ENCODE measurements at places on chromosomes 13 and 19.

DNA sequence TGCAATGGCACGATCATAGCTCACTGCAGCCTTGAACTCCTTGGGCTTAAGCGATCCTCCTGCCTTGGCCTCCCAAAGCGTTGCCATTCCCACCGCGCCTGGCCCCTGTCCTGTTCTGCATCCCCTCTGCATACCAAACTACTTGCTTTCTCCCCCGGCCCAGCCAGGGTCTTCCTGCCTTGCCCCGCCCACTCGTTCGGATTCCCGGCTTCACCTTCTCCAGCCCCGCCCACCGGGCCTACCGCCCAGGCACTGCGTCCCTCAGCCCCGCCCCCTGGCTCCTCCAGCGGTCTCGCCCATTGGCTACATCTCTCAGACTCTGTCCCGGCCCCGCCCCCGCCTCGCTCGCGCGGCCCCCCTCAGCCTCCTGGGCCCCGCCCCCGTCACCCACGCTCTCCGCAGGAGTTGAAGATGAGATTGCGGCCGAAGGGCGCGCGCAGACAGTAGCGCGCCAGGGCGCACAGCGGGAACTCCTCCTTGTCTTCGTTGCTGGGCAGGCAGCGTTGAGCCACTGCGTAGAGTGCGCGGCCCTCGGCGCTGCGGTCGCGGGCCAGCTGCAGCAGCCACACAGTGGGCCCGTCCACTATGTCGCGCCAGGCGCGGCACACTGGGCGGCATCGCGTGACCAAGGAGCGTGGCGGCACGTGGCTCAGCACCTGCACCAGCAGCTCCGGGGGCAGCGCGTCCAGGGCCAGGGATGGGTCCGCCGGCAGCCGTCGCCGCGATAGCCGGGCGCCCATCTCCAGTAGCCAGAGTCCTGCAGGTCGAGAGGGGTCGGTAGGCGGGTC lies 19.0 kb downstream of the MRPS12 start:
- DNase-seq: peak; percentile 75

DNA sequence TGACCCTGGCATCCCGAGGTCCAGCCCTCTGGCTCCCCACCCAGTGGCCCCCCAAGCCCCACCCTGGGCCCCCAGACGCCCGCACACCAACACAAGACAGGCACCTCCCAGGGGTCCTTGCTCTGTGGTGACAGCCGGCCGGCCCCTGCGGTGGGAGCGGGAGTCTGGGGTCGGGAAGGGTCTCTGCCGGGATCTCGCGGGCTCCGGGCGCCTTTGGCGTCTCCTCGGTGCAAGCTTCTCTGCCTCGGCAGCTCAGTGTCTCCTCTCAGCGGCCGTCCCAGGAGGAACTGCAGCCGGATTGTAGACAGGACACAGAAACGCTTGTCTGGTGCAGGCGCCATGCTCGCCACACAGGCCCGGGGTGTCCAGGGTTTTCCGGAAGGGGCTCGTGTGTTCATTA lies 43.7 kb downstream of the TMEM255B start:
- no peak for DNase-seq

- no peak for DNase-seq
These were observed 1034.6 kb upstream of the PCDH9 start for GRCh38 chr13:68264692-68265091.

GRCh38 chr19:17454576-17455071 lies 6.1 kb downstream of the NXNL1 start:
- no peak for DNase-seq

- no peak for DNase-seq
These were observed 103.8 kb downstream of the LRCH1 start for GRCh38 chr13:46656786-46657185.

DNA sequence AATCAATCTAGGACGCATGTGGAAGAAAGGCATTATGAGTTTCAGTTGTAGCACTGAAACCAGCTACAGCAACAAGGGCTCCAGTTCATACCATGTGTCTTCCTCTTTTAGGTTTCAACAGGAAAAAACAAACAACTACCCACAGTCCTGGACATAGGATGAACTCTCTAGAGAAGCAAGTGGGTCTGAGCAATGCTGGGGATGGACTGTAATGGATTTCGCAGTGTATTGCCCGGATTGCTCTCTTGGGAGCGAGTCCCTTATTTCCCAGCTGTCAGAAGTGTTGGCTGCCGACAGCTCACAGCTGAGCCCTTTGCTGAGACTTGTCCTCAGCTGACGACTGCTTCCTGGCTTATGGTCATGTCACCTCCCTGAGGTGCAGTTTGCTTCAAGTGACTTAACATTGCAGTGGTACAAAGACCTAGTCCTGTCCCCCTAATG lies 12.1 kb upstream of the MYCBP2 start:
- no peak for DNase-seq

DNA sequence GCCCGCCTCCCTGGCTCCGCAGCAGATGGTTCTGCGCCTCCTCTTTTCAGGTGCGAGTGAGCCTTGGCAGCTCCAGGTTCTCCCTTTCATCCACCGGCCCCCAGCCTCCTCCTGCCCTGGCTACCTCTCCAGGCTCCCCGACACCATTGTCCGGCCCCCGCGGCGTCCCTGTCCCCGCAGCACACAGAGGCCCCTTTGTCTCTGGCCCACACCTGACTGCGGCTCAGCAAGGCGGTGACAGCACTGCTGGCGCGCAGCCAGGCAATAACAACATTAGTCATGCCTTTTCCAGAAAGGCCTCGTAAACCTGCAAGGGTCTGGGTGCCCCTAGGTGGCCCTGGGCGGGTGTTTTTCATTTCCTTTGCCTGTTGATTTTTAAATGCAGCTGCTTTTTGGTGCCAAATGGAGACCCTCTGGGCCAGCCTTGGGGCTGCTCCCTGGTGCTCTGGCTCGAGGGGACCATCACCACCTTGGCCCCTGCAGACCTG lies 73.2 kb upstream of the MEDAG start:
- no peak for DNase-seq

DNA sequence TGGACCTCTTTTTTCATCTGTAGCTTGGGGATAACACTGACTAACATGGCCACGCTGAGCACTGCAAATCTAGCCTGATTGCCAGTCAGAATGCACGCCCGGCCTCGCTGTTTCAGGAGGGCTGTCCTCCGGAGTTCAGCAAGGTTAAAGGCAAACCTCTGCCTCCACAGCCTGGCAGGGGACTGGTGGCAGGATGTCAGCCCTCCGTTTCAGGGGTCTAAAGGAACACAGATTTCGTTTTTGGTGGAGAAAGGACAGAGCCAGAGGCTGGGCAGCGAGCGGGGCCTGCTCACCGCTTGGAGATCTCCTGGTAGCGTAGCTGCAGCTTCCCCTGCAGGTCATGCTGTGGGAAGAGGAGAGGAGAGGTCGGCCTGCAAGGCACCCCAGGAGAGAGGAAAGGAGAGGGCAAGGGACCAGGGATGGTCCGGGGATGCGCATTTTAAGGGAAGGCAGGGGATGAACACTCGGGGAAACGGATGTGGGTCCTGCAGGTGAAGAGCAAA lies 560 bp downstream of the NDUFA7 start:
- DNase-seq: no peak

Data from CD4-positive, alpha-beta memory T cell (primary cell).